ENCODE measurements at places on chromosomes 1 and 21.
A peak's percentile ranks its signal among the peaks of the same experiment; 100 is the strongest.

GRCh38 chr1:118116401-118116800, 68.6 kb downstream of the SPAG17 start:
- DNase-seq = no peak

- DNase-seq = no peak
Observed at GRCh38 chr1:90550626-90551406, 166.3 kb downstream of the BARHL2 start.

DNA sequence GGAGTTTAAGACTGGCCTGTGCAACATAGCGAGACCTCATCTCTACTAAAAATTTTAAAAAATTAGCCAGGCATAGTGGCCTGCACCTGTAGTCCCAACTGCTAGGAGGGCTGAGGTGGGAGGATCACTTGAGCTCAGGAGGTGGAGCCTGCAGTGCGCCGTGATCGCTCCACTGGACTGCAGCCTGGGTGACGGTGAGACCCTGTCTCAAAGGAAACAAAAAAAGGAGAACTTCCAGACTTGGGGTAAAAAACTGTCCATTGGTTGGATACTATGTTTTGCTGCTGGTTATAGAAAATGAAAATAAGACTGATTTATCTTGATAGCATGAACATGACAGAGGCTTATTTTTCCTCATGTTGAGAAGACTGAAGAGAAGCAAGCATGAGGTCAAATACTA, 79.4 kb downstream of the WDR4 start:
- DNase-seq = no peak

DNA sequence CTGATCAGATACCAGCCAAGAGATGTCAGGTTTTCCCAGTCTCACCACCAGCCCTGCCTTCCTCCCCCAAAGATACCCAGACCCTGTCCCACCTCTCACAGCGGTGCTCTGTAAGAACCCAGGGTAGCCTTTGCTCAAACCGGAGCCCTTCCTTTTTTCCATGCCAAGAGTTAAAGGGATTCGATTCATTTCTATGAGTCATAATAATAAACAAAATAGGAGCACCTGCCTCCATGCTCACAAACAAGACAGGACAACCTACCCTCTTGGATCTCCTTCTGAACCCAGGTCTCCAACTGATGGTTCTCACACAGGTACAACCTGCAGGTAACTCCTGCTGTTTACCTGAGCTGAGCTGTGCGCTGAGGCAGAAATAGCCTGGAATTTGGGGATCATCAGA, 5.9 kb upstream of the ATP1A2 start:
- DNase-seq = no peak

- no peak for DNase-seq
Observed at GRCh38 chr1:9246841-9247785, 12.5 kb downstream of the H6PD start.

GRCh38 chr1:51247499-51247898, 11.4 kb downstream of the RNF11 start:
- no peak for DNase-seq

GRCh38 chr1:240611619-240612480, at the start of gene GREM2:
Gene GREM2 (minus strand): TSS chr1:240612155. CDS start chr1:240493475, 118,680 bp downstream.
- DNase-seq = peak; percentile 93

DNA sequence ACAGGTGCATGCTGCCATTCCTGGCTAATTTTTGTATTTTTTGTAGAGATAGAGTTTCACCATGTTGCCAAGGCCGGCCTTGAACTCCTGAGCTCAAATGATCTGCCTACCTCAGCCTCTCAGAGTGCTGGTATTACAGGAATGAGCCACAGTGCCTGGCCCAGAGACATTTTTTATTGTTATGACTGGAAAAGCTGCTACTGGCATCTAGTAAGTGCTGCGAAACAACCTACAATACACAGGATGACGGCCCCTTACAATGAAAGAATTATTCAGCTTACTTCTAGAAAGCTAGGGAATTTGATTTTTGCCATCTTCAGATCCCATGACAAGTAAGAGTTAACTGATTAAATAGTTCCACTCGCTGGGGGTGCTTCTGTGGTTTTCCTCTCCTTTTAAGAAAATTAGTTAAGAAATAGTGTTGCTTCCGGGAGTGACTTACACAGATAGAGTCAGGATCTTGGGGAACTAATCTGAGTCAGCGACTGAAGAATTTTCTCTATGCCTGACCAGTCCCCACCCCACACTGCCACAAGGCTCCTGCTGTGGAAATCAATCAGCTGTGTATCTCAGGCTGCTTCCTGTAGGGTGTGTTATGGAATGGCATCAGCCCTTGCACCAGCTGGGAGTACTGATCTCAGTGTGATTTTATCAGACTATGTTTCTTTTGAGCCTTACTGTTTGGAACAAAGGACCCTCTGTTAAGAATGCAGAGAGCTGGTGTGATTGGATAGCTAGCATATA, 93.0 kb upstream of the BMP8A start:
- peak; percentile 98 for DNase-seq

GRCh38 chr1:160208557-160209320, 3.6 kb downstream of the PEA15 start:
- DNase-seq = no peak

DNA sequence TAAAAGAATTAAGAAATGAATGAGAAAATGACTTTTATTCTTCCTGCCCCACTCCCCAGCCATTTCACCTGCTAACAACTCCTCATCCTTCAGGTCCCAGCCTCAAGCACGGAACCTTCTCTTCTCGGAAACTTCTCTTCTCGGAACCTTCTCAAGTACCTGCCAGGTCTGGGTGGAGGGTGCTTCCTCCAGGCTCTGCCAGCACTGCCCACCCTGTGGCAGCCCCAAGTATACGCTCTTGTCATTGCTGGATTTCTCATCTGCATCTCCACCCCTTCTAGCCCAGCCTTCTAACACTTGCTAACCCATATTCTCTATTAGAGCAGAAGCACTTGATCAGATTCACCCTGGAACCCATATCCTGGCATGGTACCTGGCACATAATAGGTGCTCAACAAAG, 3.9 kb upstream of the IFFO2 start:
- DNase-seq = no peak

- no peak for DNase-seq
Observed at GRCh38 chr21:29289317-29289716, 9.4 kb upstream of the BACH1 start.

DNA sequence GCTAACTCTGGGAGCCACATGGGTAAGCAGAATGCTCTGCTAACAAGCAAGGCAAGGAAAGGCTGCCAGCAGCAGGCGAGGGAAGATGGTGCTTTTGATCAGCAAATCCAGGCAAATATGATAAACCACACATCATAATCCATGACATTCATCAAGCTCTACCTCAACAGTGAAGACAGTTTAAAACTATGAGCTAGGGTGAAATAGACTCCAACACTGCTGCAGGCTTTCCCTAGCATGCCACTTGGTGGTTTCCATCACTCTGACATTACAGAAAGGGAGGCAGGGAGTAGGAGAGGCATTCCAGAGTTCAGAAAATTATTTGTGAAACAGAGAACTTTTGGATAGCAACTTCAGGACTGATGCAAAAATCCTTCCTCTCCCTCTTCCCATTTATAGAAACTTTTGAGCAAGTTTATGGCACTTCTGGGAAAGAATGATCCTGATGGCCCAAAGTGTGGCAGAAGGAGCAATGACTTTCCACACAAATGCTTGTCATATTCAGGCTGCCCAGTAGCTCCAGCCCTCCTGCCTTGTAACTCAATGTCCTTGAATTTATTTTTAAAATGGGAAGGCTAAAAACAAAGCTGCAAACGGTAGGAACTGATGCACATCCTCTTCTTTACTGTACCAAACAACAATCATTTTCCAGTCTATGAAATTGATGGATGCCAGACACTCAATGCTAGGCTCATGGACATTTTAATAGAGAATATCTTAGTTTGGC, 70.8 kb downstream of the SMYD2 start:
- no peak for DNase-seq

GRCh38 chr21:33059380-33059841, 10.5 kb upstream of the OLIG1 start:
- DNase-seq = no peak

GRCh38 chr1:227440182-227440581, 121.9 kb upstream of the CDC42BPA start:
- no peak for DNase-seq

- peak; percentile 80 for DNase-seq
Observed at GRCh38 chr1:228697207-228698016, 37.9 kb upstream of the RHOU start.

GRCh38 chr1:74772945-74773344, 40.0 kb downstream of the TYW3 start:
- DNase-seq = peak; percentile 40

GRCh38 chr1:203465146-203465798, 10.3 kb upstream of the PRELP start:
- no peak for DNase-seq

DNA sequence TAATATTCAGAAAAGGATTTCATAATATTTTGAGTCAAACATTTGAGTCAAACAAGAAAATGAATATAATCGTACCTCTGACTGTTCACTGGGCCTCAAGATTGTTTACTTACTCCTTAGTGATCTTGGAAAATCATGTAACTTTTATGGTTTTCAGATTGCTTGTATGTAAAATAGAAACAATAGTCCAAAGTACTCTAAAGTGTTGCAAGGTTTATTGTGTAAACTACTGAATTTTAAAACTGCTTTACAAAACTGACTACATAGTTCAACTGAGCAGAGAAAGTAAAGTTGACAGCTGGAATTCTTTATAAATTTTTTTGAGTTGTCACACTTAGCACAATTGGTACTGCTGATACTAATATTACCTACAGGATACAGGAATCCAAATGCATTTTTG, 931.0 kb downstream of the NCAM2 start:
- DNase-seq = no peak

GRCh38 chr1:213585959-213586586, 401.7 kb upstream of the PROX1 start:
- DNase-seq = no peak

DNA sequence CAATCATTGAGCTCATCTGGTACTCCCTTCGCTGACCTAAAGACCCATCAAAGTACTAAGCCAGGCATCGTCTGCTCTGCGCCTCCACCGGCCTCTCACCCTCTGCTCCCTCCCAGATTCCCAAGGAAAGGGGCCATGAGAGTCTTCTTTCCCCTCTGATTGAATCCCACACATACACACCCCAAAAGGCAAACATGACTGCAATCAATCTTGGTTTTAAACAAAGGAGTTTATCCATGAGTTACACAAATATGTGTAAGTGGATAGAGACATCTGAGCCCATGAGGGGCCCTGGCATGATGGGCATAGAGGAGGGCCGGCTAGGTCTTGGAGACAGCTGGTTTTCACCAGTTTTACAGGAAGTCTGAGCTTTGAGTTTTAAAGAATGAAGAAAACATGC, 50.9 kb downstream of the CAPN2 start:
- no peak for DNase-seq

DNA sequence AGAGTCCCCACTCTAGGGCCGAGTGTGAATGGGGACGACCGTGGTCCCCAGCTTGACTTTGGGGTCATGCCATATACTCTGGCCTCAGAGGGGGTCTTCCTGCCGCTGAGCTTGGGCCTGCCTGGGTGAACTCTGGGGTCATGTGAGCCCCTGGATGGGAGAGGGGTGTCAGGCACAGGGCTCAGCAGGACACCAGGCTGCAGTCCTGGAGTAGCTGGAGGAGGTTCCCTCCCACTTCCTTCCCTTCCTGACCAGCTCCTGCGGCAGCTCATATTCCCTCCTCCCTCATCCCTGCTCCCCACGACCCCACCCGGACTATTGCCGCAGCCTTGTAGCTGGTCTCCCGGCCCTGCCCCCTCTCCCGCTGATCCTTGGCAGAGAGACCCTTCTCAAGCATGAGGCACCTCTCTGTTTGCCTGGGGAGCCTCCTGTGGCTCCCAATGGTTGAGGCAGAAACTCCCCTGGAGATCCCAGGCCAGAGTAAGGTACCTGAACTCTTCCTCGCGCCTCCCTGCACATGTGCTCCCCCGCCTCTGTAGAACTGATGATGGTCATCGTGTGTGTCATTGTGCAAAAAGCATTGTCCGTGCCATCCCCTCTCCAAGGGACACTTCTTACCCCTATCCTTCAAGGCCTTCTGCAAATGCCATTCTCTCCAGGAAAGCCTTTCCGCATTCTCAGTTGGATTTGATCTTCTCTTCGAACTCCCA, 1.8 kb downstream of the TNFRSF1B start:
- DNase-seq = no peak

GRCh38 chr1:94973309-94973922, 46.5 kb upstream of the CNN3 start:
- DNase-seq = no peak

DNA sequence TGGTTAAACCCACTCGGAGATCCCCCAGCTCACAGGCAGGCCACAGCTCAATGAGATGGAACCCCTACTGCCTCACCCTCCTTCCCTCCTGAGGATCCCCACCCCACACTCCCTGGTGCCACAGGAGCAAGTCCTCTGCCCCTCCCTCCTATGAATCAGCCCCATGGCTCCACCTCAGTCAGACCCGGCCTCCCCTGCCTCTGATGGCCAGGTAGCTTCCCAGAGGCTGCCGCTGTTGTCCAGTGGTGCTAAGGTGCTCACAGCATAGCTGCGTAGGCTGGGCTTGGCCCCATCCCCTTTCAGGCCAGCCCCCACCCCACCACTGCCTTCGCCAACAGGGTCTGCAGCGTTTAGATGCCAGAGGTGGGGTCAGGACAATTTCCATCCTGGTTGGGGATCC, 98.5 kb upstream of the IGSF21 start:
- no peak for DNase-seq

DNA sequence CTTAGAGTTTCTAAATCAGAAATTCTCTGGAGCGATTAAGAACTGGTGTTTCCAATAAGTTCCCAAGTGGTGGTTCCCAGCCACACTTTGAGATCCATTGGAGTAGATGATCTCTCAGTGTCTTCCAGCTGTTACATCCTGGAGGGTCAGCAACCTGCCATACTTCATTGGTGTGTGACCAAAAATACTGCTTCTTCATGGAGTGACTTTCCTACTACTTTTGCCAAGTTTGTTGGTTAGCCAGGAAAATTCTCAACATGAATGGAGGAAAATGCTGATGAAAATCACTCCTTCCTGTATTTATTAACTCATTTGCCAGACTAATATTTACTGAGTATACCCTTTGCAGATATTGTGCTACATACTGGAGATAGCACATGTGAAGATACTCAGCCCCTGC, 186.1 kb downstream of the FGGY start:
- no peak for DNase-seq

- no peak for DNase-seq
Observed at GRCh38 chr21:45442276-45442675, 37.3 kb downstream of the COL18A1 start.

DNA sequence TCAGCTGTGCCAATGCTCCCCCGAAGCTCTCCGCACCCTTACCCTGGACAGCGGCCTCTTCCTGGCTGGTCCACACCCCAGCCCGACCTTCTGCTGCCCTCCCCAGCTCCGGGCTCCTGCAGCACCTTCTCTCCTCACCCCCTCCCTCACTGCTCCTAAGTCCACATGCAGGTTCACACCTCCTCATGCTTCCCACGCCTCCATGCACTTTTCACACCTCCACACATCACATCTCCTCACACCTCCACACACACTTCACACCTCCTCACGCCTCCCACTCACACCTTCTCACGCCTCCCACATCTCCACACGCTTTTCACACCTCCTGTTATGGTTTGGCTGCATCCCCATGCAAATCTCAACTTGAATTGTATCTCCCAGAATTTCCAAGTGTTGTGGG, 18.9 kb downstream of the GPR137B start:
- no peak for DNase-seq

- DNase-seq = peak; percentile 14
Observed at GRCh38 chr21:27192281-27192949, 225.5 kb upstream of the ADAMTS5 start.

All from fibroblast of villous mesenchyme (primary cell).